Small intestine (tissue), 16 donors: ENCODE measurements at places on chromosomes 12 and 14. TPM values are rescaled to one million over a fixed set of nuclear protein-coding genes. Genes with fewer than 3 reads are reported as not detected.

DNA sequence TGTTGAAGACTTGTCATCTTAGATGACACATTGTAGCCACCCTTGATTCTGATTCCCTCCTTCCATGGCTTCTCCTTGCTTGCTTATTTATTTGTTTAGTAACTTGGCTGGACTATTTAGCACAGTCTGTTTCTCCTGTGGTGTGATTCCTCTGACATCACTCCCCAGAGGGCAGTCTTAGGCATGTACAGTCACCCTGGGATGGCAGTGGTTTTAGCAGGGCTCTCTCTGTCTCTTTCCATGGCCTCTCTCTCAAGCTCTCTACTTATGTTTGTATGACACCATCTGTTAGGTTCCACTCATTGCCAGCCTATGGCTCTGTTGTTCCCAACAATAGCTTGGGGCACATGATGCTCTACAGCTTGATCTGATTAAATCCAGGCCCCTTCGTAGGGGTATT, 158.3 kb downstream of the ADGRD1 start:
- no peak for DNase-seq

- no peak for DNase-seq
Observed at GRCh38 chr12:82833481-82833880, 146.8 kb downstream of the TMTC2 start.

DNA sequence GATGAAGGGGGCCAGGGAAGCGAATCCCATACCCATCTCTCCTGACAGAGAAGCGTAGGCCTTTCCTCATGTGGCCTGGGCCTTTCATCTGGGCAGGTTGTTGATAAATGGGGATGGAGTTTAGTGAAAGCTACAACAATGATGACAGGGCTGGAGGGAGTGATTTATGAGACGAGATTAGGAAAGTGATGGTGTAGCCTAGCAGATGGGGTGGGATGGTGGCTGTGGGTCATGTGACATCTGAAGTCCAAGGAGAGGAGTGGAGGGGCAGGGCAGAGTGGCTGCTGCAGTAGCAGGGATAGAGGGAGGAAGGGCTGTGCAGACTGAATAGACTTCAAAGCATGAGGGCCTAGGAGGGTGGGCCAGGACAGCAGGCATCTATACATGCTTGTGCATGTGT, 85.5 kb downstream of the ADCK1 start:
- DNase-seq = peak; percentile 18

- peak; percentile 81 for DNase-seq
Observed at GRCh38 chr12:11729008-11729407, 79.5 kb downstream of the ETV6 start.

DNA sequence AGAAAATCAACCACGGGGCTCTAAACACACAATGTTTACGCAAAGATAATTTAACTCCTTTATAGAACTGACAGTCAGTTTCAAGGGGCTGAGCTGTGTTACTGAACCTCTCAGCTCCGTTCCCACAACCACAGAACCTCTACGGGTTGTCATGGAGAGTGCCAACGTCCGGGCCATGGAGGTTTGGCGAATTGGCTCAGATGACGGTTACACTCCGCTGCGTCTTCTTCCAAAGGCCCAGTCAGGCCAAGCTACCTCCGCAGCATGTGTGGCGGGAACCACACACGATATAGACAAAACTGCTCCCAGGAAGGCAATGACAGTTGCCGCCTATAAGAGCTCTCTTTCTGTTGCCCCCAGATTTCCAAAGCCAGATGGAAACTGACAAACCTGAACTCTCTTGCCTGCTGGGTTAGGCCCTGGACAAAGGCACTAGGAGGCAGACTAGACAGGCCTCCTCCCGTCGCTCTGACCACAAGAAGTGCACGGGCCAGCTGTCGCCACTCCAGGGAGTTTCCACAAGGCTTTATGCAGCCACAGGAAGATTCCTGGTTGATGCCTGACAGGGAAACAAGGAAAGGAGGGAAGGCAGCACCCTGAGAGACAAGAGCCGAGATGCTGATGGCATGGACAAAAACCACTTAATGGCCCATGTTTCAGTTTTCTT, 30.3 kb downstream of the CCDC88C start:
- no peak for DNase-seq

GRCh38 chr14:71078500-71078899, 171.2 kb downstream of the PCNX1 start:
- DNase-seq = no peak

DNA sequence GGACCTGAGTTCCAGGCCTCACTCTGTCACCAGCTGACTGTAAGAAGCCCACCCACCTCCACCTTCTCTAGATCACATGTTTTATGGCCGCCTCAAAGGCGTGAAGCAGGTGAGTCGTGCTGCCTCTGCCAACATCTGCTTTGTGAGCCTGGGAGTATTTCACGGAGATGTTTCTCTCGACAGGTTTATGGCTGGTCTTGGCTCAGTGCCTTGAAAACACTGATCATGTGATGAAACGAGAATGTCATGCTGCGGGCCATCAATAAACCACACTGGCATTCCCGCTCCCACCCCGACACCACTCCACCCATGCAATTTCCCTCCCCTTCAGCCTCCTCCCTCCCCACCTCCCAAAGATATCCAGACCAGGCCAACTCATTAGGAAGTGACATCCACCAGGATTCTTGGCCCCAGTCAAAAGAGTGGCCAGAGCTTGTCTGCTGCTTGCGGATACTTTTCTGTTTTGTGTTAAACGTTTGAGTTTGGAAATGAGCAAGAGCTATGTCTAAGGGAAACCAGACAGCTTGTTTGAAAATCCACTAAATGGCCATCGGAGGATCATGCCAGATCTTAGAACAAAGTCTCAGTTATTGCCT, 53.8 kb upstream of the NTF3 start:
- peak; percentile 83 for DNase-seq

DNA sequence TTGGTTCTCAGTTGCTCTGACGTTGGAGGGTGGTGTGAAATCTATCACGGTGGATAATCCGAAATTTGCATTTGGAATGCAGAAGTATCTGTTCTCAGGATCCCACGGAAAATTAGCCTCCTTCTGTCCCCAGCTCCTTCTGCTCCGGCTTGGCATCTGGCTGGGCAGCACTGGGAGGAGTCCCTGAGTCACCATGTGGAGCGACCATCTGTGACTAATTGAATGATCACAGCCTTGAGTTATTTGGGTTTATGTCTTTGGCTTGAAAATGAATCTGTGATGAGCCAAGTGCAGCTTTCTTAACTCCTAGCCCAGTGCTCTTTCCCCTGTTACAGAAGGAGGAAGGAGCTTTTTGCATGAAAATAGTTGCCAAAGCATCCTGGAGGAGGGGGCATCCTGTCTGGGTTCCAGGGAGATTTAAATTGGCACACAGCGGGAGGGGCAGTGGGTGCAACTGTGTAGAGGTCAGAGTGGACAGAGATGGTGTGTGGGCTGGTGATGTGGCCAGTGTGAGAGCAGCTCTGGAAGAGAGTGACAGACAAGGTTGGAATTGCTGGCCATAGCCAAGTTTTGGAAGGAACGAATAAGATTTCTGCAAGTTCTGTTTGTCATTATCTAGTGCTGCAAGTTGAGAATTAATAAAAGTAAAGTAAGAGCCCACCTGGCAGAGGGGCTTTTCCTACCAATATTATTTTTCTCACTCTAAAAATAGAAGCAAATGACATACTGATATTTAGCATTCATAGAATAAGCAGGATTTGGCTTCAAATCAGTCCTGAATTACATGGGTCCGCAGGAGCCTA, 74.4 kb downstream of the SLC24A4 start:
- DNase-seq = no peak

- no peak for DNase-seq
Observed at GRCh38 chr14:84976805-84977204, 553.1 kb upstream of the FLRT2 start.

- no peak for DNase-seq
Observed at GRCh38 chr14:62143245-62143644, 381.0 kb downstream of the SNAPC1 start.

LBHD2 gene
- not detected for polyA plus RNA-seq

DNA sequence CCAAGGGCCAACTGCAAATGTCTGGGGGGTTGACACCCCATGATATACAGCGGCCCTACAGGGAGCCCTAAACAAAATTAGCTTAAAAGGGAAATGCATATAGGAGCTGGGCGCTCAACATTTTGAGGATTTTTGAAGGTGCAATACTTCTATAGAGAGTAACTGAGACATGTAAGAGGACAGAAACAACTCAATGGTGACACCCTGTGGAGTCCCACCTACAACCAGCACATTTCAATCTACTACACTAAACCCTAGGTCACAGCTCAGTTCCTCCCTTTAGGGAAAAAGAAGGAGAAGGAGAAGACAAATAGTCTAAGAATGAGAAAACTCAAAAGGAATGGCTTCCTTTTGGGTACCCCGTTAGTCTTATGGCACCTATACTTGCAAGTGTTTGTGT, 1010.5 kb upstream of the NOVA1 start:
- no peak for DNase-seq

DNA sequence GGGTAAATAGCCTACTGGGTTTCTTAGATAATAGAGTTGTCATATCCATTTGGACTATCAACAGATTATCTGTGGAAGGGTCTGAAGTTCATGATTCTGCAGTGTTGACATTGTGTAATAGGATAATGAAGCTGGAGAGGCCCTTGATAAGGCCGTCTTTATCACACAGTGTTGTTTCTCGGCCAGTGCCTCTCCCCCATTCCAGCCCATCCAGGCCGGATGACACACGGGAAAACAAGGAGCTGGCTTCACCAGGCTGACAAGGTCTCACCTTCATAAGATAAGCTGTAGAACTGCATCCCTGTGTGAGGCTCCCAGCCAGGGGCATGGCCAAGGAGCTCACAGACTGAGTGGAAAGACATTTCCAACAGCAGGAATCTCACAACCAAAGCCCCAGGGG, 8.7 kb upstream of the EML1 start:
- peak; percentile 59 for DNase-seq

GRCh38 chr12:103250487-103250886, 245.3 kb downstream of the C12orf42 start:
- no peak for DNase-seq

NOP9 gene
- 22.5 TPM for polyA plus RNA-seq

GYS2 gene
- polyA plus RNA-seq = not detected

BCAT1 gene
- polyA plus RNA-seq = 2.4 TPM

GLIPR1 gene
- polyA plus RNA-seq = 3.2 TPM

IL26 gene
- polyA plus RNA-seq = not detected
